Stimulated activated CD8-positive, alpha-beta memory T cell treated with anti-CD3 and anti-CD28 coated beads, Interleukin-4, amount 100 ng/mL, for 1 hour (primary cell): ENCODE measurements at places on chromosomes 2 and 18.

- no peak for DNase-seq
These were observed 221.7 kb upstream of the SH3BP4 start for GRCh38 chr2:234730066-234730640.

- DNase-seq = no peak
These were observed 103.3 kb upstream of the RBBP8 start for GRCh38 chr18:22829781-22830180.

DNA sequence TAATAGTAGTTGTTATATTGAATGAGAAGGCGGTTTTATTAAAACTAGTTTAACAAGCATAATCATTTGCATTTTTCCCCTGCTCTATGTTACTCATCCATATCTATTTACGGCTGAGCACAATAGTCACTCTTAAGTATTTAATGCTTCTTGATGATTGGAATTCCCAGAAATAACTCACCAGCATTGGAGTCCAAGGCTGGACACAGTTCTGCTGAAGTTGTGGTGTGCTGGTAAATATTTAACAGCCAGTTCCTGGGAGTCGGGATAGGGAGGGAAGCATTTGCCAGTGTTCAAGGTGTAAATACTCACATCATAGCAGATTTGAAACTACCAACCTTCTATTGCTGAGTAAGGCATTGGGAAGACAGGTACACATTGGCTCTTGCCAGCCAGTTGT, 315.1 kb downstream of the MTX2 start:
- DNase-seq = no peak

DNA sequence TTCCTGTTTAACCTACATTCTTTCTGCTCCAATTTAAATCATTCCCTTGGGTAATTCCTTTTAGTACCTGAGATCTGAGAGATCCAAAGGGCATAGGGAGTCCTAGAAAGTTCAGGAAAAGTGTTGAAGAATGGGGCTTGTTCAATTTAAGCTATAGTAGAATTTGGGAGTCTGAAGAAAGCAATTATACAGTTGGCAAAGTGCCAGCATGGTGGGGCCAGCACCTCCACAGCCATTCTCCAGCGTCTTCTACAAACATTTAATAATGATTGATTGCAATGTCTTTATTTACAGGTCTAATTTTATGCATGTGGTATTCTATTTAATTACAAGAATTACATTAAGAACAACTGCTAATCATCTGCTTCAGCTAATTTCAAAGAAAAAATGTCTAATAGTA, 957.7 kb upstream of the GYPC start:
- no peak for DNase-seq

GRCh38 chr2:128788636-128789220, 470.1 kb upstream of the HS6ST1 start:
- DNase-seq = no peak

DNA sequence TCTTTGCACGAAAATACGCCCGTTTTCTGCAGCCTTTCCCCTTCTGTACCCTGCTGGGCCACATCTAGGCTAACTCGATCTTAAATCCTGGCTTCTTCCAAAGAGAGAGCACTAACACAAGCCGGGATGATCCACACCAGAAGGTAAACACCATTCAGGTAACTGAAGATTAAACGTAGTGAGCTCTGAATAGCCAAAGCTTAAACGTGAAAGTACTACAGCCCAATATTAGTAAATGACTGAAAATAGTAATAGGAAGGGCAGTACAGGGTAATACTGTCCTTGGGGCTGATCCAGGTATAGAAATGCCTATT, 422 bp upstream of the MRPL53 start:
- DNase-seq = no peak

DNA sequence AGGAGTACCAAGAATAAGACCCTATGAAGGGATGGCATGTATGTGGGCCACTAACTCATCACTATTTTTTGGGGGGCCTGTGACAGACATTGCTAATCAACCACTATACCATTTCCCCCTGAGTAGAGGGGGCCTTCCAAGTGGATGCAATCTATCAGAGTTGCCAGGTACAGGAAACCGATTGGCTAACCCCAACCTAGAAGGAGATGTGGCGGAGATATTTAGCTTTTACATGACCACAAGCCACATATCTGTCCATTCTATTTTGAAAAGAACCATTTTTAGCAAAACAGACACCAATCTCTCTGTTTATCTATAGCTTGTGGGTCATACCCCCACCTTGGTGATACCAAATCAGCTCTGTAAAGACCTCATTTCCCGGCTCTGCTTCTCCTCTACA, 51.0 kb downstream of the PAX8 start:
- no peak for DNase-seq

DNA sequence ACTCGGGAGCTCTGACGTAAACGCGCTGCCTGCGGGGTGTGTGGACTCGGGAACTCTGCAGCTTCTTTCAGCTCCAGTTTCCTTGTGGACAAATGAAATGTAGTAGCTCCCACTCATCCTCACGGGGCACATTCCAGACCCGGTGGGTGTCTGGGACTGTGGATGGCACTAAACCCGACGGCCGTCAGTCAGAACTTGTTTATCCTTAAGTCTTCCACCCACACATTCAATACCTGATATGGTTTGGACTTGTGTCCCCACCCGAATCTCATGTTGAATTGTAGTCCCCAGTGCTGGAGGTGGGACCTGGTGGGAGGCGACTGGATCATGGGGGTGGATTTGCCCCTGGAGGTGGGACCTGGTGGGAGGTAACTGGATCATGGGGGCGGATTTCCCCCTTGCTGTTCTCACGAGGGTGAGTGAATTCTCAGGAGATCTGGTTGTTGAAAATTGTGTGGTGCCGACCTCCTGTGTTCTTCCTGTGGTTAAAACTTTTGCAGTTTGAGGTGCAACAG, 81.2 kb upstream of the SNTG2 start:
- no peak for DNase-seq

DNA sequence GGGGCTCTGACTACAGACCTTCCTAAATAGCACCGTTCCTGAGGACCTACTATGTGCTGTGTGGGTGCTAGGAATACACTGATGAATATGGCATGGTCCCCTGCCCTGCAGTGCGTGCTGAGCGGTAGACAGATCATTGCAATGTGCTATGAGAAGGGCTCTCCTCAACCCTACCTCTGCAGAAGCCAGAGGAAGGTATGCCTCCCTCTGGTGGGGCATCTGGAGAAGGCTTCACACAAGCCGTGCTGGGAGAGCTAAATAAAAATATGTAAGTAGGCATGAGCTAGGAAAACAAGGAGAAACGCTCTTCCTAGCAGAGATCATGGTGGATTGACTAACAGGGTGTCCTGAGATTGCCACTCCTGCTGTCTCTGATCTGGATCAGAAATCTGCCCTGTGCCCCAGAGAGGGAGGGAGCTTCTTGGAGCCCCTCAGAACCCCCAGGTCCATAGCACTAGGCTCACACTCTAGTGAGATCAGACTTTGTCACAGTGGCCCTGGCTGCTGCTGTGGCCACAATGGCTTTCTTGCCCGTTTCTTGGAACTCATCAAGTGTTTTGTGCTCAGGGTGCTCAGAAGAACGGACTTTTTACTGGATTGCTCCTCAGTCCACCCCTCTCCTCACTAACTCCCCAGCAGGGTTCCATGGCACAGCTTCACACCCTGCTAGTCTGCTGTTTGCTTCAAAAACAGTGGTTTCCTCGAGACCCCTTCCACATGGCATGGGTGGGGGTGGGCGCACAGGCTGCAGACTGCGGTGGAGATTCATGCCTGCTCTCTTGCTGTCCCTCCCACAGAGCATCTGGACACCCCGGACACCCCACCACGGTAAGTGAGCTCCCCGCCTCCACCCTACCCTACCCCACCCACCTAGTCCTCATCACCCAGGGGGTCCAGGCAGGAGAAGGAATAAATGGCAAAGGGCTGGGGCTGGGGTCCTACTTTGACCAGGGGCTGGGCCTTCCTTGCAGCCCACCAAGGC, 14.2 kb downstream of the SIGLEC15 start:
- no peak for DNase-seq

- no peak for DNase-seq
These were observed 943.8 kb downstream of the LRP1B start for GRCh38 chr2:141187075-141187439.

DNA sequence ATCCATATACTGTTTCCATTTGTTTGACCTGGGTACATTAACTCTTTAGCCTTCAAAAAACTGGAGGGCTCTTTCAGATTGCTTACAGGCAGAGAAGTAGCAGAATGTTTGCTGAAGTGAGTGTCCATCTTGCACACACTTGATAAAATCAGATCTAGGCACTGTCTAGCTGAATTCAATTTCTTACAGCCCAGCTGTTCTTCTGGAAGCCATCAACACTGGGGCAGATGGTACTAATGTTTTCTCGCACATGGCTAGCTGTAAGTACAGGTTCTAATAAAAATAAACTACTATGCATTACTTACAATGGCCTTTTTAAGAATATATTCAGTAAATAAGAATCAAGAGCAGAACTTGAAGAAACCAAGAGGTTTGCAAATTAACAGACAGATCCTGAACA, 175.9 kb downstream of the NBAS start:
- no peak for DNase-seq

DNA sequence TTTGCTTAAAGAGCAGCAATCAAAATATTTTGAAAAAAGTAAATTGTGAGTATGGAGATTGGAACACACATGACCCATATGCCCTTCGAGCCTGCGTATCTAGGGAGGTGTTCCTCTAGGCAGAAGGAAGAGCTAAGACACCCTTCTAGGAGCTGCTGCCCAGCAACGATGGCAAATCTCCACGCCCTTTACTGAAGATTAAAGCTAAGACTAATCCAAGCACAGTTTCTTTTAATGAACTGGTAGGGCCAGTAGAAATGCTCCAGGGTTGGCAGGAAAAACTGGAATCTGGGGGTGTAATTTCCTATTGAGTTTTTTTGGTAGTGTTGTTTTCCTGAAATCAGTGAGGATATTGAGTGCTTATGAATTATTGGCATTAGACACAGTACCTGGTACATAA, 712 bp upstream of the SERPINB13 start:
- no peak for DNase-seq

GRCh38 chr2:168661863-168662256, 140.6 kb upstream of the NOSTRIN start:
- no peak for DNase-seq

DNA sequence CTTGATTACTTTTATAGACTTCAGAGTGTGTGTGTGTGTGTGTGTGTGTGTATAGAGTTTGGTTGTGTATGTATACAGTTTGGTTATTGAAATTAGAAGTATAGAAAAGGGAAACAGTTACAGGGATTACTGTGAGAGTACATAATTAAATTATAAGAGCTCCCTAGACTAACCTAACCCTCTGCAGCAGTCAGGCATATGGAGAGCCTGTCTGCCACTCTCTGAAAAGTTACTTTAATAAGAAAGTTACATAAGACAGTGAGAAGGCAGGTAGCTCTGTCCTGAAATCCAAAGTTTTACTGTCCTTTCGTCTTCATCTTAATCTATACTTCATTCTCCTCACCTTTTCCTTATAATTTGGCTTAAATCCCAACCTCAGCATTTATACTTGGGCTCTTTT, 71.5 kb upstream of the EPB41L5 start:
- no peak for DNase-seq

DNA sequence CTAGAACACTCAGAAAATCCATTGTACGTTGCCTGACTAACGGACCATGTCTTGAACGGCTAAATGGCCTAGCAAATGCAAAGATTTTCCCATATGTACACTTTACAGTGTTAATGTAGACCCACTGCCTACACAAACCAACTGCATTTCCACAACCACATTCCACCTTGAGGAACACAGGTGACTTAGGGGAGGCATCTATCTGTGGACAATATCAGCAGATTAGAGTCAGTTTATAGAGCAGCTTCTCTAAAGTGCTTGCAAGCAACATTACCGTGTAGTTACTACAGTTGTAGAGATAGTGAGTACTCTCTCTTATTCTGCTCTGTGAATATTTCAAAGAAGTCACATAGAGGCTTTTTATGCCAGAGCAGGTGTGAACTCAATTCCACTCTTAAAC, 139.6 kb downstream of the TCF4 start:
- no peak for DNase-seq

DNA sequence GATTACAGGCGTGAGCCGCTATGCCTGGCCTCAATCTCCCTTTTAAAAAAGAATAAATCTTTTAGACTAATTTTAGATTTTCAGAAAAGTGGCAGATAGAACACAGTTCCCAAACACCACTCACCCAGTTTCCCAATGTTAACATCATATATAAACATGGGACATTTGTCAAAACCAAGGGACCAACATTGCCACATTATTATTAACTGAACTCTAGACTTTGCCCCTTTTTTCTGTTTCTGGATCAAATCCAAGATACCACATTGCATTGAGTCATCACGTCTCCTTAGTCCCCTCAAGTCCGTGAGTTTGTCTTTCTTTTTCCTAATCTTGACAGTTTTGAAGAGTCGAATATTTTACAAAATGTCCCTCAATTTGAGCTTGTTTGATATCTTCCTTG, 2.4 kb downstream of the C2orf42 start:
- no peak for DNase-seq

DNA sequence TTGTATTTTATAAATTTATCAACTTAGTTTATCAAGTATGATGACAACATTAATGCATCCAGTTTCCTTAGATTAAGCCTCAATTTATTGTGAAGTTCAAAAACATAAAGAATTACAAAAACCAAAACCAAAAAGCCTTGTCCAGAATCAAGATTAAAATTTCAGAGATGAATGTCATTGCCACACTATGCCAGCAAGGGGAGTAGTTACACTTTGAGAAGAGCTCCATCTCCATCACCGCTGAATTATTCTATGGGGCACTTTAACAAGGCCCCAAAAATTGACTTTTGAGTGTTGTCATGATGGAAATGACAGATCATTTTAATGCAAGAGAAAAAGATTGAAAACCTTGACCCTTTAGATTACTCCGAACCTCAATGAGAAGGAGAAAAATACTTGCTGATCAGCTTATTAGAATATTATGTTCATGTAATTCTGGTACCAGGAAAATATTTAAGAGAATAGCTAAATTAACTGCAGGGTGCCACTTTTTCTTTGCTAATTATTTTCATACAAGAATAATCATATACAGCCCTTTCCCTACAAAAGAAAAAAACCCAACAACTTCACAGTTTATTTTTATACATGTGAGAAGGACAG, 152.5 kb upstream of the AQP4 start:
- DNase-seq = no peak

DNA sequence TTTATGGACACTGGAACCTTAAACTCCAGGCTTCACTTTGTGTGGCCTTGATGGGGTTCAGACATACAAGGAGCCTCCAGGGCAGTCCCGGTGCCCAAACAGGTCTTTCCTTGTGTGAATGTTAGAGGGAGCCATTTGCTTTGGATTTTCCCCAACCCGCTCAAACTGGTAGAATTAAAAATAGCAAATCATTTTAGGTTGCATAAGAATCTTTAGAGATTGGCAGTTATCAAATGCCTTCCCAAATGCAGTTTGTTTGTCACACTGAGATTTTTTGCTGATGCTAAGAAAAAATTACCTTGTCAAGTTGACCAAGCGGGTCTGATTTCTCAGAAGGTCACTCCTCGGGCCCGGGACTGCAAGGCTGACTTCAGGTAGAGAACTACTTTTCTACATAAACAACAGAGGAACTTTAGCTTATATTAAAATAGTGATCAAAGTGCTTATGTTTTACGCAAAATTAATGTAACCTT, 36.4 kb downstream of the ATP6V1C2 start:
- no peak for DNase-seq
